Renal cortex interstitium (tissue), 15 donors: ENCODE measurements at places on chromosomes 3 and 15. TPM values are rescaled to one million over a fixed set of nuclear protein-coding genes. Genes with fewer than 3 reads are reported as not detected.

DNA sequence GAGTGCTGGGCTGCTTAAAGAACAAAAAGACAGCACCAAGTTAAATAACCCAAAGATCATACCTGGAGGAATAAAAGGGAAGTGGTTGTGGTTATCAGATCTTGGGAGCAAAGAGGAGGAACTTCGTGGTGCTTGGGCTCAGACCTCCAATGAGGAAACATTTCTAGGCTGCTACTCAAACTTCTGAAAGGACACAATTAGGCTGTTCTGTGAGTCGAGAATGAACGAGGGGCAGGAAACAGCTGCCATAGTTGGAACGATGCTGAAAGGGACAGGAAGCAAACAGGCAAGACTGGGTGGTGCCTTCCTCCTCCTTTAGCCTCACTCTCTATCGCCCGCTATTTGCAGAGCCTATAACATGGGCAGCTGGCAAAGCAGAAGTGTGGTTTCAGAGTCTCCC is 276.3 kb upstream of the ARRDC4 start:
- DNase-seq, result no peak

Gene MAP1A
- polyA plus RNA-seq, result 6.6 TPM

- no peak for DNase-seq
Measured at GRCh38 chr15:96341513-96342405, 11.3 kb downstream of the NR2F2 start.

Gene HIGD2B
- polyA plus RNA-seq, result not detected

DNA sequence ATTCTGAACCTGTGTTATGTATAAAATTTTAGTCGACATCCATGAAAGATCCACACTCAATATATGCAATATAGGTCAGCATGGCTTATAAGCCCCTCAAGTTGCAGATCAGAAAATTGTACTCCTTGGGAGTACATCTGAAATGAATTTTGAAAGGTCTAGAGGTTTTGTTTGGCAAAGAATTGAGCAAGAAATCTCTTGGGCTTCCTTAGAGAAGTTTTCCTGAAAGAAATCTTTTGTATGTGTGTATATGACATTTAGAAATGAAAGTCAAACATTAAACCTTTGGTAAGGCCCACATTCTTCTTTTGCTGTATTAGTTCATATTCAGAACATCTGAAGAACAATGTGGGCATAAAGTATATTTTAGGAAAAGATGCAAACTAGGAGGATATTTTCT is 1006.6 kb downstream of the NAALADL2 start:
- DNase-seq, result no peak

DNA sequence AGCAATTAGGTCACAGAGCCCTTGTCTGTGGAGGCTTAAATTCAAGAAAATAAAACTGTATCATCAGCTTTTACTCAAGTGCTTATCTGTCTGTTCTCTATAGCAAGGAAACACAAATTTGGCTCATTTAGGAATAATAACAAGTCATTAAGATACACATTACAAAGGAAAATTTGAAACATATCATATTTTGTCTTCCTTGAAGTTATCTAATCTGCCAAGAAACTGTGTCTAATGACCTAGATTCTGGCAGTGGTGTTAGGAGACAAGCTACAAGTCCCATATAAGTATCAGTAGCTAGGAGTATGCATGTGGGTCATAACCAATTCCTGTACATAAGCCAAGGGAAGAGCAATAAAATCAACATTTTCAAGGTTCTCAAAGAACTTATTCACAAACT is 108.2 kb upstream of the SETMAR start:
- no peak for DNase-seq

Gene CHRNB4
- polyA plus RNA-seq, result 3.2 TPM
